ENCODE measurements at places on chromosomes 3 and 15. TPM values are rescaled to one million over a fixed set of nuclear protein-coding genes. Genes with fewer than 3 reads are reported as not detected.

C3orf33 gene
- 3.2 TPM for total RNA-seq

SUSD5 gene
- total RNA-seq: 0.21 TPM

GPR171 gene
- total RNA-seq: not detected

GHRL gene
- total RNA-seq: not detected

SLC12A8 gene
- total RNA-seq: 4.6 TPM

Measured in HFFc6 (cell line).